Thoracic aorta (tissue), 2 donors: ENCODE measurements at places on chromosomes 4 and X.

GRCh38 chr4:3328814-3329663, 36.2 kb downstream of the RGS12 start:
- no peaks in the 10 kb centered on the region for H3K27me3 ChIP-seq
- DNase-seq, result no peak
- no peaks in the 10 kb centered on the region for H3K4me1 ChIP-seq
- H3K36me3 ChIP-seq, result no peaks in the 10 kb centered on the region
- no peak overlapping the region for H3K27ac ChIP-seq
- no peak overlapping the region for H3K4me3 ChIP-seq

GRCh38 chr4:40550948-40551462, 78.7 kb downstream of the RBM47 start:
- no peaks in the 10 kb centered on the region for H3K36me3 ChIP-seq
- DNase-seq, result no peak
- peak overlapping the region; percentile 62 for H3K4me3 ChIP-seq
- H3K27me3 ChIP-seq, result no peaks in the 10 kb centered on the region

- no peaks in the 10 kb centered on the region for H3K27me3 ChIP-seq
- no peaks in the 10 kb centered on the region for H3K36me3 ChIP-seq
- H3K27ac ChIP-seq, result no peak overlapping the region
- H3K4me3 ChIP-seq, result no peak overlapping the region
- no peaks in the 10 kb centered on the region for H3K4me1 ChIP-seq
These were observed 45.6 kb downstream of the SPATA4 start for GRCh38 chr4:176149680-176150355.

- H3K27me3 ChIP-seq, result no peaks in the 10 kb centered on the region
- DNase-seq, result no peak
- H3K27ac ChIP-seq, result no peak overlapping the region
- H3K4me3 ChIP-seq, result no peak overlapping the region
- no peaks in the 10 kb centered on the region for H3K4me1 ChIP-seq
- no peaks in the 10 kb centered on the region for H3K36me3 ChIP-seq
These were observed 606.2 kb downstream of the KLHL13 start for GRCh38 chrX:117510453-117510852.

DNA sequence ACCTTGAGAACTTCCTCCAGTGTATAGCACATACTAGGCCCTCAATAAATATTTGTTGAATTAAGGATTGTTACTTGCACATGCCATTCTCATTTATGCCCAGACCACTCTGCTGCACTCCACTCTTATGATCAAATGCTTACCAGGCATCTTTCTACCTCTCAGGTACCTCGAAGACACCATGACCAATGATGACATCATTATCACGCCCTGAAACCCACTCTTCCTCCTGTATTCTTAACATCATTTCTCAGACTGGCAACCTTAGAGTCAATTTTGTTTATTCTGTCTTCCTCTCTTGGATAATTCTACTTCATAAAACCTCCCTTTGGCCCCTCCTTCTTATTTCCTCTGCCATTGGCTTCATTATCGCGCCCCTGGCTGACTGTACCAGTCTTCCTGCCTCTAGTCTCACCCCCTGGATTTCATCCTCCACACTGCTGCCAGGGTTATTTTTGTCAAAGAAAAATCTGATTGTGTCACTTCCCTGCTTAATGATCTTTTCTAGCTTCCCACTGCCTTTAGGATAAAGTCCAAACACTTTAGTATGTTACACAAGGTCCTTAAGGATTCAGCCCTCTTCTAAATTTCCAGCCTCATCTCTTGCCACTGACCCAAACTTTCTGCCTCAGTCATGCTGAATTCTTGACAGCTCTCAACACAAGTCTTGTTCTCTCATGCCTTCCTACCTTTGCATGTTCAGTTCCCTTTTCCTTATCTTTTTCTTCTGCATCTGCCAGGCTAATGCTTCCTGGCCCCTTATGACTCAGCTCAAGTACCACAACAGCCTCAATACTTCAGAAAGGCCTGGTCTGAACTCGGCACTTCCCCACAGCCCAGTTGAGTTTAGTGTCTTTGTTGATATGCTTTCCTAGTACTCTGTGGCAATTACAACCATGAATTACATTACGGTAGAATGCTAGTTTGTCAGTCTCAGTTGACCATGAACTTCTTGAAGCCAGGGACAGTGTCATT, 45.8 kb downstream of the HDAC8 start:
- no peaks in the 10 kb centered on the region for H3K27me3 ChIP-seq
- no peak for DNase-seq
- H3K27ac ChIP-seq, result no peak overlapping the region
- H3K4me3 ChIP-seq, result no peak overlapping the region

GRCh38 chr4:138707746-138708677, 307.6 kb upstream of the NOCT start:
- no peak overlapping the region for H3K27ac ChIP-seq
- H3K27me3 ChIP-seq, result no peaks in the 10 kb centered on the region
- no peaks in the 10 kb centered on the region for H3K36me3 ChIP-seq
- H3K4me3 ChIP-seq, result no peak overlapping the region
- no peak for DNase-seq

GRCh38 chr4:158840131-158840530, 71.3 kb downstream of the FNIP2 start:
- H3K27ac ChIP-seq, result no peak overlapping the region
- H3K36me3 ChIP-seq, result peaks cover 6% of the 10 kb centered on the region
- no peaks in the 10 kb centered on the region for H3K27me3 ChIP-seq
- no peaks in the 10 kb centered on the region for H3K4me1 ChIP-seq

DNA sequence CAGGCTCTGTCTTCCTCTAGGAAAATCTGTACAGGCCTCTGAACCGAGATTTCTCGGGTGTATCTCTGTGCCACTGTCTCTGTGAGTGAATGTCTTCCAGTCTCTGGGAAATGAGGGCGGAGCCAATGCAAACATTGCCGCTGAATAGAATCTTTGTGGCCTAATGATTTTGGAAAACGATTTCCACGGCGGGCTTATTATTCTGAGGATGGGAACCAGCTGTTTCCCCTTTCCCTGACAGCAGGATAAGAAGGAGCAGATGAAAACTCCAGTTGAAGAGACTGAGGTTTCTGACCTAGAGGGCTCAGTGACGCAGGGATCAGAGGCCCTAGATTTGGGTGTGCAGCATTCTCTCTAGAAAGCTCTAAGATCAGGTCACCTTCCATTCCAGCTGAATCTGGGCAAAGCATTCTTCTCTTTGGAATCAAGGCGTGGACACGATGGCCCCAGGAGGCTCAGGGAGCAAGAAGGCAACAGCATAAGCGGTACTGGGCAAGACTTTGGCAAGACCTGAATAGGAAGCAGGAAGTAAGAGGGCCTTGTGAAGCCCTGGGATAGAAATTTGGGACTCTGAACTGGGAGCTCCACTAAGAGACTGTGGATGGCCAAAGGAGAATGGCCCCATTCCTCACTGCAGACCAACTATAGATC, 47.3 kb downstream of the PJA1 start:
- no peaks in the 10 kb centered on the region for H3K36me3 ChIP-seq
- H3K4me3 ChIP-seq, result no peak overlapping the region
- no peak for DNase-seq
- H3K27ac ChIP-seq, result no peak overlapping the region
- H3K27me3 ChIP-seq, result no peaks in the 10 kb centered on the region

DNA sequence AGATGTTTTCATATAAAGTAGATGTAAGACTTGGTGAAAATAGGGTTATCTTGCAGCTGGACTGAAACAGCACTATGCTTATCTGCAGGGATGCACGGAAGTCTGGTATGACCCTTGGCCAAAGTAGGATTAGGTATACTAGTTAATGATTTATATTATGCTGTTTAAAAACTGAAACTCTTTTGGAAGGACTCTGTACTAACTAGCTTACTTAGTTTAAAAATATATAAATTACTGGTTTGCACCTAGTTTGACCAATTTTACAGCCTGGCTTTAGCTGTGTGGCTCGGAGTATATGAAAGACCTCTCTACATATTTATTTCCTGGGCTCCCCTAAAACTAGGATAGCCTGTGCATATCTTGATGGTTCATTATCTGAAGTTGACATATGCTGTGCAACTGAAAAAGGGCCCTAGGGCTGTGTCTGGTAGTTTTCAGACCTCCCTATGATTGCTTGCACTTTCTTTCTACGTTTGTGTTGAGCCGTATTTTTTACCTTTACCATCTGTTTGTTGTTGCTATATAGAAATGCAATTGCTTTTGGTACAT, 89.2 kb downstream of the TMEM144 start:
- no peaks in the 10 kb centered on the region for H3K36me3 ChIP-seq
- no peaks in the 10 kb centered on the region for H3K27me3 ChIP-seq
- DNase-seq, result no peak
- H3K27ac ChIP-seq, result no peak overlapping the region
- H3K4me1 ChIP-seq, result no peaks in the 10 kb centered on the region

DNA sequence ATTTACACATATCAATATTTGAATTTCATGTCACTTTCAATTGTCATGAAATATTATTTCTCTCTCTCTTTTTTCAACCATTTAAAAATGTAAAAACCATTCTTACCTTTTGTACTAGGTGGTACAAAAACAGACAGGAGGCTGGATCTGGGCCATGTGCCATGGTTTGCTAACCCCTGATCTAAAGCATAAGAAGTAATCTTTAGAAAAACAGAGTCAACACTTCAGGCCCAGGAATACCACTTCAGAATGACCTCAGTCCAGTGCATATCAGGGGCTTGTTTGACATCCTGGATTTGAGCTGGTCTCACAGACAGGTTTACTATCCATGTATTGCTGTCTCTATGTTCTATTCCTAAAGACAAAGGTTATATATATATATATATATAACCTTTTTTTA, 102.5 kb downstream of the DCHS2 start:
- H3K4me1 ChIP-seq, result no peaks in the 10 kb centered on the region
- H3K36me3 ChIP-seq, result no peaks in the 10 kb centered on the region
- H3K4me3 ChIP-seq, result no peak overlapping the region
- H3K27me3 ChIP-seq, result no peaks in the 10 kb centered on the region
- H3K27ac ChIP-seq, result no peak overlapping the region

- no peaks in the 10 kb centered on the region for H3K27me3 ChIP-seq
- H3K36me3 ChIP-seq, result no peaks in the 10 kb centered on the region
- H3K4me1 ChIP-seq, result peaks cover 10% of the 10 kb centered on the region
- no peak for DNase-seq
- H3K4me3 ChIP-seq, result no peak overlapping the region
- H3K27ac ChIP-seq, result no peak overlapping the region
These were observed 19.4 kb downstream of the SPRY1 start for GRCh38 chr4:123415977-123416376.
